ENCODE measurements at places on chromosomes 1 and 21.
A peak's percentile ranks its signal among the peaks of the same experiment; 100 is the strongest.

DNA sequence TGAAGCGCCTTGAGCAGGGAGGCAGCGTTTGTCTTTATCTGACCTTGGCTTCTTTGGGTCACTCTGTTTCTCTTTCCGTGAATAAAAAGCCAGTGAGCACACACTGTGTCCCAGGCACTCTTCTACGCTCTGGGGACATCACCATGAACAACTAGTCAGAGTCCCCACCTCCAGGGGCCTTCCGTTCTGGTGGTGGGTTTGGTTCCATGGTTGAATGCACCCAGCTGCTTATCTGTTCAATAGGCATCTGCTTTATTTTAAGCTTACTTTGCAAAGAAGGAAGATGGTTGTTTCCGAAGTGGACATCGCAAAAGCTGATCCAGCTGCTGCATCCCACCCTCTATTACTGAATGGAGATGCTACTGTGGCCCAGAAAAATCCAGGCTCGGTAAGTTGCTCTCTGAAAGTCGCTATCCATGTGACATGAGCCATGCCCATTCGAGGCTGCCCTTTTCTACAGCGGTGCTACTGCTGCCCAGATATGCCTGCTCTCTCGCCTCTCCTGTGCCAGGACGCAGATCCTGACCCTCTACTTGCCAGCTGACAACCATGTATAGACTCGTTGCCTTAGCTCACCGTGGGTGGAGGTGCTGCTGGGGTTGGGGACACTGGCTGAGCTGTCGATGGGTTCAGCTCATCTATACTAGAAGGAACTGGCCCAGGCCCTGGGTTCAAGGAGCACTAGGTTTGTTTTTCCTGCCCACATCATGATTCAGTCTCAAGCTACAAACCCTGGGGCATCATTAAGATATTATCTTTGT is 5.9 kb downstream of the MX1 start:
- DNase-seq = peak; percentile 22

- DNase-seq = peak; percentile 39
These were observed 1.6 kb upstream of the CLSTN1 start for GRCh38 chr1:9825093-9826074.

- no peak for DNase-seq
These were observed 12.3 kb upstream of the IFI44L start for GRCh38 chr1:78607944-78608343.

GRCh38 chr1:67479146-67479891 is 49.1 kb upstream of the SERBP1 start:
- no peak for DNase-seq

GRCh38 chr1:35863881-35864625 is 19.0 kb upstream of the AGO1 start:
- no peak for DNase-seq

DNA sequence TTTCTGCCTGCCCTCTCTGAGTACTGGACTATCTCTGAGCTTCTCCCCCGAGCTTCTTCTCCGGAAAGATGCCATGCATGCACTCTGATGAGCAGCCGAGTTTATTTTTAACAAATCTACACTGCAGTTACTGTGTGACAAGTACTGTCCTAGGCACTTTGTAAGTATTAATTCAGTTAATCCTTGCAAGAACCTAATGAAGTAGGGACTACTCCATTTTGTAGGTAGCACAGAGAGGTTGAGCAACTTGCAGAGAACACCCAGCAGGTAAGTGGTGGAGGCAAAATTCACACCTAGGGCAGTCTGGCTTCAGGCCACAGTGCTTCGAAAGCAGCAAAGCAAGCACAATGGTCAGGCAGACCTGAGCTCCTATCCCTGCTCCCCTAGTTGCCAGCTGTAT is 3.8 kb upstream of the TAL1 start:
- no peak for DNase-seq

GRCh38 chr1:9909234-9910046 is 629 bp downstream of the CTNNBIP1 start:
- DNase-seq = no peak

GRCh38 chr1:65063025-65063424 is 85.0 kb upstream of the AK4 start:
- DNase-seq = no peak

DNA sequence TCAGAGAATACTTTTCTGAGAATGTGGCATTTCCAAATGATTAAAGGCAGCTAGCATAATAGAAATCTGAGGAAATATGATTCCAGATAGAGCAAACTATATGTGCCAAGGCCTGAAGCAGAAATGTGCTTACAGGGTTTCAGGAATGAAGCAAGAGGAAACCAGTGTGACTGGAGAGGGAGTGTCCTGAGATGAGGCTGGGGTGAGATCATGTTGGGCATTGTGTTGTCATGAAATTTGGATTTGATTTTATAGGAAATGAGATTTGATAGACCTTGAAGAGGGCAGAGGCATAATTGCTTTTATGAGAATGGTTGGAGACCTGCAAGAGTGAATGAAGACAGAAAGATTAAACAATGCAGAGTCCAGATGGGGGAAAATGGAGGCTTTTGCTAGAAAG is 338.1 kb upstream of the SNX7 start:
- no peak for DNase-seq

- peak; percentile 89 for DNase-seq
These were observed at the start of gene KIF26B for GRCh38 chr1:245154429-245155271. Gene KIF26B, plus strand, starts transcription at chr1:245154985. Its CDS starts 440 bp downstream, at chr1:245155425.
